ENCODE measurements at places on chromosomes 3 and 15.

- no peak overlapping the region for H3K27ac ChIP-seq
- no peak overlapping the region for H3K4me3 ChIP-seq
- H3K4me1 ChIP-seq, result peaks cover 3% of the 10 kb centered on the region
- no peaks in the 10 kb centered on the region for H3K36me3 ChIP-seq
- no peaks in the 10 kb centered on the region for H3K27me3 ChIP-seq
These were observed 33.9 kb upstream of the TMCO5A start for GRCh38 chr15:37900326-37901221.

GRCh38 chr3:141782386-141782932, 19.3 kb downstream of the GRK7 start:
- no peaks in the 10 kb centered on the region for H3K36me3 ChIP-seq
- no peak overlapping the region for H3K27ac ChIP-seq
- no peaks in the 10 kb centered on the region for H3K27me3 ChIP-seq
- H3K4me3 ChIP-seq, result no peak overlapping the region

DNA sequence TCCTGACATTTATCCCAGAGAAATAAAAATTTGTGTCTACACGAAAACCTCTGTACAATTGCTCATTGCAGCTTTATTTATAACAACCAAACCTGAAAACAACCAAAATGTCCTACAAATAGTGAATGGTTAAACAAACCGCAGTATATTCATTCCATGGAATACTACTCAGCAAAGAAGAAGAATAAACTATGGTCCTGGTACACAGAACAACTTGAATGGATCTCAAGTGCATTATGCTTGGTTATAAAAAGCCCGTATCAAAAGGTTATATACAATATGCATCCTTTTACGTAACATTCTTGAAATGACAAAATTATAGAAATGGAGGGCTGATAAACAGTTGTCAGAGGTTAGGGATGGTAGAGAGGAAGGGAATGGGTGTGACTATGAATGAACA, 3.7 kb downstream of the SEC22C start:
- H3K27ac ChIP-seq, result no peak overlapping the region
- DNase-seq, result no peak
- peaks cover 22% of the 10 kb centered on the region for H3K4me1 ChIP-seq
- no peaks in the 10 kb centered on the region for H3K27me3 ChIP-seq
- no peak overlapping the region for H3K4me3 ChIP-seq

DNA sequence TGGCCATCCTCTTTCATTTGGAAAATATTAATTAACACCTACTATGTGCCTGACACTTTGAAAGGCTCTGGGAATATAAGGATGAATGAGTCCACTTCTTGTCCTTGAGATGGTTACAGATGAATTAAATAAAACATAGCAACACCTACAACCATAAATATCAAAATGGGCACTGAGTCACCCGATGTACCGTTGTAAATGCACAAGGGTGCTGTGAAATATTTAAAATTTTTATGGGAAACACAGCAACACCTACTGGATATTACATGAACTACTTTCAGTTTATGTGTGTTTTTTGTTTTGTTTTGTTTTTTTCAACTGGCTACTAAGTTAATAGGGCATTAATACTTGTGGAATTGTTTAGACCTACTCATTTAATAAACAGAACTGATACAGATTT, 239.0 kb upstream of the NAALADL2 start:
- H3K4me1 ChIP-seq, result no peaks in the 10 kb centered on the region
- no peak overlapping the region for H3K27ac ChIP-seq
- DNase-seq, result no peak
- no peaks in the 10 kb centered on the region for H3K36me3 ChIP-seq

GRCh38 chr3:139198929-139199328, 144.9 kb upstream of the MRPS22 start:
- H3K27ac ChIP-seq, result no peak overlapping the region
- H3K4me3 ChIP-seq, result no peak overlapping the region
- H3K36me3 ChIP-seq, result no peaks in the 10 kb centered on the region

DNA sequence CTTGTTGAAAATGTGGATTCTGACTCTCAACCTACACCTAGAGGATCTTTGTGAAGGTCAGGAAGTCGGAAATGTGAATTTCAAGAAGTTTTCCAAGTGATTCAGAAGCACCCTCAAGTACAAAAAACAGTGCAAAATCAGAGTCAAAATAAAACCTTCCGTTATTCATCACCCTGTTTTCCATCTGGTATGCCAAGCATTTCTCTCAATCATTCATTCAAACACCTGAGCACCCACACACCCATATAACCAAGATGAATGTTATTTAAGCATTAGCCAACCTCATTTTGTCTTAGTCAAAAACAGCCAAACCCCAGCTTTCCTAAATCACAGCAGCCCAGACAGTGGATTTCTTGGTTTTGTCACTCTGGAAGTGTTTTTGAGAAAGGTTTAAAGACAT, 91.1 kb downstream of the OSBPL10 start:
- H3K4me3 ChIP-seq, result no peak overlapping the region
- no peak for DNase-seq
- no peaks in the 10 kb centered on the region for H3K27me3 ChIP-seq

DNA sequence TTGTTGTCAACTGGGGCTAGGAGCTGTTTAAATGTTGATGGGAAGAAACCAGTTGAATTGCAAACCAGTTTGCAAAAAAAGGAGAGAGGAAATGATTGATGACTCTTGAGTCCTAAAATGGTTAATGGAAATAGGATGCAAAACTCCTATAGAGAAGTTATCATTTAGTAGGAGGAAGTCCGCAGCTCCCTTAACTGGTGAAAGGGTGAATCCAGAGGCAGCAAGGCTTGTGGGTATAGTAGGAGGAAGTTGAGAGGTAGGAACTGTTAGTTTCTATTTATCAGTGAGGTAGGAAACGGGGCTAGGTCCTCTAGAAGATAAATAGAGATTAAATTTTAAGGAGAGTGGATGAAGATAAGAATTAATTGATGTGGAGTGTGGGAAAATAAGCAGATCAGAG, 15.4 kb downstream of the IREB2 start:
- no peak overlapping the region for H3K4me3 ChIP-seq
- no peak for DNase-seq
- H3K36me3 ChIP-seq, result no peaks in the 10 kb centered on the region
- H3K27ac ChIP-seq, result no peak overlapping the region

GRCh38 chr3:45583021-45583851, 11.3 kb upstream of the LIMD1 start:
- no peak for DNase-seq
- H3K27ac ChIP-seq, result peak overlapping the region; percentile 18
- no peaks in the 10 kb centered on the region for H3K36me3 ChIP-seq
- H3K27me3 ChIP-seq, result no peaks in the 10 kb centered on the region
- no peak overlapping the region for H3K4me3 ChIP-seq

GRCh38 chr3:45881078-45882022, 5.0 kb upstream of the CCR9 start:
- no peaks in the 10 kb centered on the region for H3K27me3 ChIP-seq
- H3K4me1 ChIP-seq, result no peaks in the 10 kb centered on the region
- H3K4me3 ChIP-seq, result no peak overlapping the region

Measured in thoracic aorta (tissue), 2 donors.